Fibroblast of skin of right quadriceps (primary cell): ENCODE measurements at places on chromosomes 12 and 14.

GRCh38 chr14:36915081-36915480 is 253.4 kb downstream of the PAX9 start:
- no peak for DNase-seq

DNA sequence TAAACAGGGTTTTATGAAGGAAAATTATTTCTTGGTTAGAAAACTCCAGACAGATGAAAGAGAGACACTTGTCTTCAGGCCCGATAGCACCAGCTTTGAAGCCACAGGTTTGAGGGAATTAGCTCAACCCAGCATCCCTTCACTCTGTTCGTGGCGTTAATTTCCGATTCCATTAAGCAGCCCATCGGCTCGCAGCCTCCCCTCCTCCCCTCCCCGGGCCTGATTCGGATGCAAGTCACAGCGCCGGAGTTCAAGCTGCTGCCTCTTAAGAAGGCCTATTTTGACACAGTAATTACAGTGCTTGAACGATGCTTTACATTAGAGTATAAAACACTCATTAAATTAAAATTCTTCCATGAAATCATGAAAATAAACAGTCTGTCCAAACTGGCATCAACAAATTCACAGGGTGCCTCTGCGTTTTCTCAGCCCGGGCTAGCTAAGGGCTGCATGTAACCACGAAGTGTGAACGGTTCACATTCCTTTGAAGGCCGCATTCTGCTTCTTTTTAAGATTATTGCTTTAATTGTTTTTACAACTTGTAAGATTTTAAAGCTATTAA is 145.8 kb downstream of the DICER1 start:
- no peak for DNase-seq

DNA sequence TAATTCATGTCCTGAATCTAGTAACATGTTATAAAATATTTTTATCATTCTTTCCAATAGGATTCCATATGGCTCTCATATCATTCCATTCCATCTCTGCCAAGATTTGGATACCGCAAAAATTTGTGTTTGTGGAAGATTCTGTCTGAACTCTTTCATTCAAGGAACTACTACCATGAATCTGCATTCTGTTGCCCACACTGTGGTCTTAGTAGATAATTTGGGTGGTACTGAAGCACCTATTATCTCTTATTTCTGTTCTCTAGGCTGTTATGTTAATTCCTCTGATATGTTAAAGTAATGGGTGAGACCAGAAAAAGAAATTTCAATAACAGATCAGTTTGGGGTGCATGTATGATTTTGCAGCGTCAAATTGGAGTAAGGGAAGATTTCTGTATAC is 6.2 kb downstream of the RPL36AL start:
- no peak for DNase-seq

DNA sequence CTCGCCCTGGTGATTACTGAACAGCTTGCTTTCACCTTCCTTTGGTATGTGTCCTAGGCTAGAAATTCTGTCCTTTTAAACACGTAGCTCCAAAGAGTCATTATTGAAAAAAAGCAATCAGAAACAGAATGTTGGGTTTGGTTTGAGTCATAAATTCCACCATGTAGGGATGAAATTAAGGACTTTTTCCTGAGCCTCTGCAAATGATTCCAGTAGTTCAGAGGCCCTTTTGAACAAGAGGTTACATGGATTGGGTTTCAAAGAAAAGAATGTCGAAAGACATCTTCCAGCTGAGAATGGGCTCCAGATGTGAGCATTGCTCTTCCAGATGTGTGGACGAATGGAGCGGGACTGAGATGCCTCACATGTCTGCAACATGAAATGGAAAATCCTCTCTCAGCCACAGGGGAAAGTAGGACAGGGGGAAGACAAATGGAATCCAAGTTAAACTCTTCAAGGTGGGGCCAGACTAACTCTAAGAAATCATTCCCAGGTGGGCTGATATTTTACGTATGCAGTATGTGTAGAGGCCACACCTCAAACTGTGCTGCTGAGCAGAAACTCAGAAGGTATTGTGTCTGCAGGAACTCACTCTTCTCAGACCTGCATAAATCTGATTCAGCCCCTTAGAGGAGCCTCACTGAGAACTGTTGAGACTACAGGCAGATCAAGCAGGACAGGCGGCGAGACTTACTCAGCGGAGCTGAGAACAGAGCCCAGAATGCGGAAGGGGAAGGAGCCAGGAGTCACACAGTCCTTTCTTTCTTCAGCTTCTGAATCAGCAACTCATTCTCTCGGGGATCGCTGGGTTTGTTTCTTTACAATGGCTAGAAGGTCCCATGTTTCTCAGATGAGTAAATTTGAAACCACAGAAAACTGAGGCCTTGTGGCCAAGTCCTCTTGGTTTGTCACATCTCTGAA is 23.3 kb upstream of the EMP1 start:
- DNase-seq = peak; percentile 94

- peak; percentile 48 for DNase-seq
Measured at GRCh38 chr12:1936406-1937320, 18.2 kb upstream of the CACNA2D4 start.

GRCh38 chr12:93333054-93333453 is 44.7 kb upstream of the NUDT4 start:
- no peak for DNase-seq

GRCh38 chr14:71856199-71856919 is 75.9 kb upstream of the RGS6 start:
- DNase-seq = no peak

DNA sequence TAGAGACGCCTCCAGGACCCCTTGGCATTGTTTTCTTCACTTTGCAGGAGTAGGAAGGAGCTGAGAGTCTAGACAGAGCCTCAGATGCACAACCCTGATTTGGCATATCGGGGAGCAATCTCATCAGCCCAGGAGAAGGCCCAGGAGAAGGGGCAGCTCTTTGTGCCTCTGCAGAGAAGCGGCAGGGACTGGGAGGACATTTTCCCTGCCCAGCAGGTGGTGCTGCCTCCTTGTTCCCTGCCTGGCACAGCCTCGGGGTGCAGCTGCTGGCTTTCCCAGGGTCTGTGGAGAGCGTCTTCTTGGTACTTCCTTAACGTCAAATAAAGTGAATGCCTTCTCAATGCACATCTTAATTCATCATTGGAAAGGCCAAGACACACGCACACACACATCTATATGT is 419.5 kb downstream of the TMEM121 start:
- no peak for DNase-seq

DNA sequence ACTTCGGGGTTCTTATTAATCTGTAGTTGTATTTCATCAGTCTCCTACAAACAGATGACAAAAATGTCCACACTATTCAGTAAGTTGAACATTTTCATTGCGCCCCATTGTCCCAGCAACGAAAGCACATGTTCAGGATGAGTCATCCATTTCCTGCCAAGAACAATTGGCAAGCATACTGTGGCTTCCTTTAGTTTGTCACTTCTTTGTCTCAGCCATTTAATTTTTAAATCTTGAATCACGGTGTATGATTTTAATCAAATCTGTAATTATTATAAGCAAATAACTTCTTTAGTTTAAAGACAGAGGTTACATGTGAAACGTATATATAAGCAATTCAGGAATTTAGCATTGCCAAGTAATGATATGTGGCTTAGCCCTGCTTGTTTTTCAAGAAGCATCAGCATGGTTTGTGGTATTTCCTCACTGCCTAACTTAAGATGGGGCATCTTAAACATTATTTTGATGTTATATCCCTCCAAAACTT is 211.3 kb upstream of the KRR1 start:
- DNase-seq = peak; percentile 92

- no peak for DNase-seq
Measured at GRCh38 chr14:98160901-98161300, 1111.1 kb downstream of the BCL11B start.

- no peak for DNase-seq
Measured at GRCh38 chr14:23172096-23172495, 11.4 kb downstream of the SLC7A8 start.

GRCh38 chr12:93413064-93413463 is 28.7 kb downstream of the UBE2N start:
- no peak for DNase-seq

GRCh38 chr12:107594995-107595394 is 90.6 kb upstream of the PWP1 start:
- peak; percentile 32 for DNase-seq

DNA sequence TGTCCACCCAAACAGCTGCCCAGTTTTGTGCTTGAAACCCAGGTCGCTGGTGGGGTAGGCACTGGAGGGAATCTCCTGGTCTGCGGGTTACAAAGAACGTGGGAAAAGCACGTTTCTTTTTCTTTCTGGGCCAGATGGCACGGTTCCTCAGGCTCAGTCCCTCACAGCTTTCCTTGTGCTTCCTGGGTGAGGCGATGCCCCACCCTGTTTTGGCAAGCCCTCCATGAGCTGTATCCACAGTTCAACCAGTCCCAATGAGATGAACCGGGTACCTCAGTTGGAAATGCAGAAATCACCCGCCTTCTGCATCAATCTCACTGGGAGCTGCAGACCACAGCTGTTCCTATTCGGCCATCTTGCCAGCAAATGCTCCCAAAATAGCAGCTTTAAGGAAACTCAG is 51.4 kb upstream of the TMTC2 start:
- DNase-seq = no peak

DNA sequence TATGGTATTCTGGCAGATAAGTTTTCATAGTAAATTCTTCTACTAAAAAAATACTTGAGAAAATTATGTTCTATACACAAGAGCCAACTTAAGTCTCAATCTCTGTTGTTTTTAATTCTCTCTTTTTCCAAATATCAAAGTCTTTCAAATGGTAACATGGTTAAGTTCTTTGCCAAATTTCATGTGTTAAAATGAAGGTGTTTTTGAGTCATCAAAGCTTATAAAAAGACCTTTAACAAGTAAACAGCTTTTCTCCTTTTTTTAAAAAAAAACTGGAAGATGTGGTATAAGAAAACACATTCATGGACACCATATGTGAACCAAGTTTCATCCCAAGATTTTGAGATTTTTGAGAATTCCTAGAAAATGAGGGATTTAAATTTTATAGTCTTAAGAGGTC is 111.3 kb downstream of the FOXG1 start:
- DNase-seq = no peak

DNA sequence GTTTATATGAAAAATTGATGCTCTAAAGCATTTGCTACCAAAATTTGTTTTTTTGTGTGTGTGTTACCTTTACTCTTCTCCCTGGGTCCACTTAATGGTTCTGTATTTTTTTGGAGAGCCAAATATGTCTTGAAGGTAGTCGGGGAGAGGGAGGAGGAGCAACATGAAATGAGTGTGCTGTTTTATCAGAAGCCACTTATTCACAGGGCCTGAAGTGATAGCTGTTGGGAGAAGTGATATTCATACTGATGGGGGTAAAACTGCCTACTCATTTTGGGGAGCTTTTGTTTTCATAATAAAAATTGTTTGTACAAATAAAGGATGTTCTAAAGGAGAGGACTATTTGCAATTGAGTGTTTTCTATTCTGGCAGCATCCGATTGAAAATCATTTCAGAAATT is 29.2 kb downstream of the CRADD start:
- DNase-seq = no peak

GRCh38 chr12:88291498-88292131 is 149.5 kb downstream of the TMTC3 start:
- DNase-seq = peak; percentile 41

GRCh38 chr14:76953311-76953945 is 75.1 kb downstream of the IRF2BPL start:
- peak; percentile 49 for DNase-seq

GRCh38 chr14:98725676-98726075 is 546.3 kb downstream of the BCL11B start:
- no peak for DNase-seq

DNA sequence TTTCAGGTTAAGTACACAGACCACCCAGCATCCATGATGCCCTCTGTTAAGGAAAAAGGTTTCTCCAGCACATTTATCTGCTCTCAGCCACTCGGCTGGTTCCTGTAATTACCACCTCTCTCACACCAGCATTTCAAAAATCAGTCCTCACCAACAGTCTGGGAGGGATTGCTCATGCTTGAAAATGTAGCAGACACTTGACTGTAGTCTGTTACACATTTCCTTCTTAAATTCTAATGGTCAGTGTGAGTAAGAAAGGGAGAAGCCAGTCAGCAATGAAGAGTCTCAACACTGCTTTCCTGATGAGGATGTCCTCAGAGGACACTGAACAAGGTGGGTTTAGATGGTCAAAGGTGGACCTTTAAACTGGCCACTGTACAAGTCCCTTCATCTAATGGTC is 6.0 kb downstream of the ZBTB39 start:
- DNase-seq = no peak

GRCh38 chr14:96512602-96513397 is 10.6 kb downstream of the PAPOLA start:
- DNase-seq = no peak

- no peak for DNase-seq
Measured at GRCh38 chr12:123895451-123895850, 77.2 kb downstream of the CCDC92 start.

- DNase-seq = no peak
Measured at GRCh38 chr12:124160097-124160756, 134.7 kb upstream of the RFLNA start.

GRCh38 chr14:20419419-20419818 is 6.1 kb upstream of the TEP1 start:
- no peak for DNase-seq

- no peak for DNase-seq
Measured at GRCh38 chr12:11704089-11704488, 54.6 kb downstream of the ETV6 start.

DNA sequence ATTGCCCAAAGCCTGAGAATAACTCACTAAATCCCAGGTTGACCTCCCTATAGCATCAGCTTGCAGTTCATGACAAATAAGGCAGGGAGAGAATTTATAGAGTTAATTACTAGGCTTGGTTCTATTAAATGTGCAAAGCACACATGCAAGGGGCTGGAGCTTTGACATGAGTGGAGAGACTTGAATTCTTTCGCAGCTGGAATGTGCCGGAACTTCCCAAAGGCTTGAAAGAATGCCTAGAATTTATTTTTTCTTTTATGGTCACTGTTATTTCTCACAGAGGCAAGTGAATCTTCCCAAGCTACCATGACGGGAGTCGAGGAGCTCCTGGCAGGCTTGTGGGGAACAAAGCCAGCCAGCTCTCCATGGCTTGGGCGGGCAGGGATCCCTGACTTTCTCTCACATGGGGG is 95.5 kb upstream of the USP44 start:
- peak; percentile 87 for DNase-seq

GRCh38 chr12:15428632-15429031 is 106.3 kb downstream of the PTPRO start:
- no peak for DNase-seq

- no peak for DNase-seq
Measured at GRCh38 chr14:102922490-102923200, at the start of gene AMN. Gene AMN (plus strand): TSS chr14:102922663. CDS start chr14:102922689, 26 bp downstream.

DNA sequence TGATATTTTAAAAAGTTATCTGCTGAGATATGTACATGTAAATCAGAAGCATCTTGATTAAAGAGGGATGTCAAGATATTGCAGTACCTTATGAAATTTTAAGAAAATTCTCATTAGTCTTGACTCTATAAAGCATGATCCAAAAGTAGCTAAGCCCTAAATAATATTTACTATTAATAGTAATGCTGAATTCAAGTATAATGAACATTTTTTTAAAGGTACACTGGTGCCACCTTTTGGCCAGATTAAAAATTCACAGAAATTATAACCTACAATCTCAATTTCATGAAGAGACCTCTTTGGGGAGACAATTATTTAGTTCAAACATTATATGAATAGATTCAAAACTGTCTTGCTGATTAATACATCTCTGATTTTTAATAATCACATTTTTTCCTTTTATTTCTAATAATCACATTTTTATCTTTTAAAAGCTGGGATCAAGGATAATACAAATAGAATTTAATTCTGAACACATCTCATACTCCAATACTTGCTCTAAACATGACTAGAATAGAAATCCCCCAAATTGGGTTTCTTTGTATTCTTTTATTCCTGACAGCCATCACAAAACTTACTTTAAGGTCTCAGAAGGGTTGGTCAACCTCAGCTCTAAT is 13.4 kb downstream of the AKAP5 start:
- DNase-seq = peak; percentile 31

- DNase-seq = no peak
Measured at GRCh38 chr12:53995002-53995377, 5.0 kb upstream of the HOXC9 start.
